ENCODE measurements at places on chromosomes 11 and 22. TPM values are rescaled to one million over a fixed set of nuclear protein-coding genes. Genes with fewer than 3 reads are reported as not detected.

Gene IFITM10
- total RNA-seq: 0.38 TPM

Gene C11orf65
- 0.69 TPM for total RNA-seq

Gene SSTR3
- total RNA-seq: not detected

GRCh38 chr22:30830907-30831306 lies 136.2 kb downstream of the OSBP2 start:
- DNase-seq: peak; percentile 87
- H3K4me1 ChIP-seq: peaks cover 43% of the 10 kb centered on the region
- peaks cover 12% of the 10 kb centered on the region for H3K27me3 ChIP-seq
- peak overlapping the region; percentile 72 for H3K4me3 ChIP-seq
- H3K36me3 ChIP-seq: no peaks in the 10 kb centered on the region

GRCh38 chr11:116840746-116841296 lies 3.4 kb upstream of the APOA1 start:
- peaks cover 2% of the 10 kb centered on the region for H3K27me3 ChIP-seq
- H3K27ac ChIP-seq: no peak overlapping the region
- H3K36me3 ChIP-seq: peaks cover 1% of the 10 kb centered on the region

DNA sequence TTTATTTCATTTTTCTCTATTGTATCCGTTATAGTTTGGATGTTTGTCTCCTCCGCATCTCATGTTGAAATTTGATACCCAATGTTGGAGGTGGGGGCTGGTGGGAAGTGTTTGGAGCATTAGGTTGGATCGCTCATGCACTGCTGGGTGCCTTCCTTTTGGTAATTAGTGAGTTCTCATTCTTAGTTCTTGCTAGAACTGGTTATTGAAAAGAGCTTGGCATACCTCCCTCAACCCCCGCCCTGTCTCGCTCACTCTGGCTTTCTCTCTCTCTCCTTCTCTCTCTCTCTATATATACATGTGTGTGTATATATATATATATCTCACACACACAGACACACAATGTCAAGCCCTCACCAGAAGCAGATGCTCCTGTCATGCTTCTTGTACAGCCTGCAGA lies 978.7 kb downstream of the DLG2 start:
- H3K36me3 ChIP-seq: no peaks in the 10 kb centered on the region
- no peaks in the 10 kb centered on the region for H3K27me3 ChIP-seq

DNA sequence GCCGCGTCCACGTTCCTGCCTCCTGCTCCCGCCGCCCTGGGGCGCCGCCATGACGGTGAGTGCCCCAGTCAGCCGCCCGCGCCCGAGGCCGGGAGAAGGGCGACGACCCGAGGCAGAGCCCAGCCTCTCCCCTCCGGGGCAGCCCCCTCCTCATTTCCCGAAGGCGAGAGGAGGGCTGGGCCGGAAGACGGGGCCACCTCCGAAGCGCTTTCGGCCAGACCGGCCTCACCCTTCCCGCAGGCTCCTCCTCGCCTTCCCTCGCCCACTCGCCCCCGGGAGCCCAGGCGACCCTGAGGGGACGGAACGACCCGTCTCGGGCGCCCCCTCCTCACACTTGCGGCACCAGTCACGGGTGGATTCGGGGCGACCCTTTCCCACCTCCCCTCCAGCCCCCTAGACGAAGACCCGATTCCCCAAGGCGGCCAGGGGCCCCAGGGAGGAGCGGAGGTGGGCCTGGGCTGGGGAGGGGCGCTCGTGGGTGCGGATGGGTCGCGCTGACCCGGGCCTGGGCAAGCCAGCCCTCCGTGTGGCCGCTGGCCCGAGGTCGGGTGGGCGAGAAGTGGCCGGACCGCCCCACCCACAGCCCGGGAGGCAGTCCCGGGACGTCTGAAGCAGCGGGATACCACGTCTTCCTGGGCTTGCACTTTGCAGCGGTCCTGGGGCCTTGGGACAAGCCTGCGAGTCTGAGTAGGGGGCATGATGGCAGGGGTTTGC lies 49.7 kb downstream of the TRIOBP start:
- no peak for DNase-seq
- H3K27me3 ChIP-seq: peaks cover 2% of the 10 kb centered on the region
- H3K36me3 ChIP-seq: peaks cover 4% of the 10 kb centered on the region
- H3K27ac ChIP-seq: peak overlapping the region; percentile 83
